Stimulated activated CD4-positive, alpha-beta T cell treated with anti-CD3 and anti-CD28 coated beads, Interleukin-15, amount 100 ng/mL, for 1 hour (primary cell): ENCODE measurements at places on chromosomes 16 and 17.

- DNase-seq, result no peak
These were observed 540.8 kb upstream of the HSBP1 start for GRCh38 chr16:83266848-83267553.

- DNase-seq, result no peak
These were observed 32.5 kb downstream of the PIMREG start for GRCh38 chr17:6476810-6477179.

GRCh38 chr16:3234543-3234856 is 458 bp downstream of the ZNF200 start:
- DNase-seq, result no peak

DNA sequence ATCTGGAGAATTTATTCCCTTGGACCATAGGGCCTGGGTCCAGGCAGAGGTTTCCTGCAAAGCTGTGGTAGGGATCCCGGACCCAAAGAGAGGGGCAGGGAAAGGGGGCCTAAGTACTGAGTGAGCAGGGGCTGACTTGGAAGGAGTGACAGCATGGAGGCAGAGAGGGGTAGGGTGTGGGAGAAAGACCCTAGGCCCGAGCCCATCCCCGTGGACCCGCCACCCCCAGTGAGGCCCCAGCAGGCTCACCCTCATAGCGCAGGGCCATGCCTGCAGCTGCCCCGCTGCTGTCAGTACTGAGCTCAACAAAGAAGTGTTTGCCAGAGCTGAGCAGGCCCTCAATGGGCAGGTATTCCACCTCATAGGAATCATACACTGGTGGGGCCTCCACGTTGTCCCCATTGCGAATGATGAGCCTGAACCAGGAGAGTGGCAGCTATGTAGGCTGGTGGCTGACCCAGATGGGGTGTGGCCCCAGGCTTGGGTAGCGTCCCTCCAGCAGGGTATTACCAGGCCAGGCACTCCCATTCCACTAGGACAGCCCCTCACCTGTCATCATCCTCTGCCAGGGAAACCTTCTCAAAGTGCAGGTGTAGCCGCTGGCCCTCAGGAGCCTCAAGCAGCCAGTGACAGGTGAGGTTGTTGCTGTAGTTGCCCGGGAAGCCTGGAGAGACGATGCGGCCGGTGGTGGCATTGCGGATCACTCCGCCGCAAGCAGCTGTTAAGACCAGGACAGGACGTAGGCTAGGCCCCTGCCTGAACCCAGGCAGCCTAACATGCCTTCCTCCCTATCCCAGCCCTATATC is 9.1 kb upstream of the PHF12 start:
- no peak for DNase-seq

GRCh38 chr16:79404571-79404970 is 196.0 kb downstream of the MAF start:
- DNase-seq, result no peak

DNA sequence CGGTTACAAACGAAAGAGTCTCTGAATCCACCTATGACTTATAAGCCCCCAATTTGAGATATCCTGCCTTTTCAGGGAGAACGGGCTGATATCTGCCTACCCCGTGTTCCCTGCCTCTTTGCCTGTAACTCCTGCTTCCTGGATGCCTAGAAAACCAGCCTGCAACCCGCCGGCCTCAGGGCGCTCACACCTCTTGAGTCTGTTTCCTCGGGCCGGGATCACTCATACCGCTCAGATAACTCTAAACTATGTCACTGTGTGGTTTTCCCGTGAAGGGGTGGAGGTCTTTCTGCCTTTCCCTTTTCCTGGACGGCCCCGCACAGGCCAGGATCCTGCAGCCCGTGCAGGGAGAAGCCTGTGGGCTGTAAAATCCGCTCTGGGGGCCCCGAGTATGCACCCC is 10.4 kb downstream of the RPUSD1 start:
- no peak for DNase-seq

- no peak for DNase-seq
These were observed 56.9 kb downstream of the PIGL start for GRCh38 chr17:16273929-16274339.

- DNase-seq, result no peak
These were observed 328.0 kb downstream of the TMEM114 start for GRCh38 chr16:8262299-8262698.
